ENCODE measurements at places on chromosomes 1 and 21.

- no peak for DNase-seq
Observed at GRCh38 chr1:203346060-203346768, 4.7 kb downstream of the FMOD start.

DNA sequence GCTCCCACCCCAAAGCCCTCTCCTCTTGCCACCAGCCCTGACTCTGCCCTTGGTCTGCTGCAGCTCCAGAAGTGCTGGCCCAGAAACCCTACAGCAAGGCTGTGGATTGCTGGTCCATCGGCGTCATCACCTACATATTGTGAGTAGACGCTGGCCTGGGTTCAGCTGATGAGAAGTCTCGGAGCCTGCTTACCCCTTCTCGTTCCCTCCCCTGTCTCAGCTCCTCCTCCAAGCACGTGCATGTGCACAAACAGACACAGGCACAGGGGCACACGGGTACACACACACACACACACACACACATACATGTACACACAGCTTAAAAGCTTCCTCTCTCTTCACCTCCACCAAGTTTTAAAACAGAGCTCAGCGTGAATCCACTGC, 24.3 kb downstream of the CAMK1G start:
- DNase-seq = no peak

- no peak for DNase-seq
Observed at GRCh38 chr1:23597635-23598388, 38.5 kb upstream of the ID3 start.

DNA sequence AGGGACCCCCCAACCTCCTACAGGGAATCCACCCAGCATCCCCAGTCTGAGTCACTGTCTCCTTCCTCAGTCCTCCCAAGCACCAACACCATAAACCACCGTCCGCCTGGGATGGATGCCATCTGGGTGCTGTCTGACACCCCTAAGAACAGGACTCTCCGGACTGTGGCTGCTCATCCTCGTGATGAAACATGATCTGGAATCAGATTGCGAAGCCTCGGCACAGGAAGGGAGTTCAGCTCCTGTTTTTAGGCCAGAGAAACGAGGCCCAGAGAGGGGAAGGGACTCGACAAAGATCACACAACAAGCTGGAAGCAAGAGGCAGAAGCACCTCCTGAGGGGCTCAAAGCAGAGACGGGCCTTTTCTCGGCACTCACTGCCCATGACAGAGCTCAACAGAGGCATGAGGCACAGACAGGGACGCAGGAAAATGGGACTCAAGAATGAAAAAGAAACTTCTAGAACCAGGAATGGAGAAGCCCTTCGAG, 8.4 kb downstream of the KCNN3 start:
- no peak for DNase-seq

DNA sequence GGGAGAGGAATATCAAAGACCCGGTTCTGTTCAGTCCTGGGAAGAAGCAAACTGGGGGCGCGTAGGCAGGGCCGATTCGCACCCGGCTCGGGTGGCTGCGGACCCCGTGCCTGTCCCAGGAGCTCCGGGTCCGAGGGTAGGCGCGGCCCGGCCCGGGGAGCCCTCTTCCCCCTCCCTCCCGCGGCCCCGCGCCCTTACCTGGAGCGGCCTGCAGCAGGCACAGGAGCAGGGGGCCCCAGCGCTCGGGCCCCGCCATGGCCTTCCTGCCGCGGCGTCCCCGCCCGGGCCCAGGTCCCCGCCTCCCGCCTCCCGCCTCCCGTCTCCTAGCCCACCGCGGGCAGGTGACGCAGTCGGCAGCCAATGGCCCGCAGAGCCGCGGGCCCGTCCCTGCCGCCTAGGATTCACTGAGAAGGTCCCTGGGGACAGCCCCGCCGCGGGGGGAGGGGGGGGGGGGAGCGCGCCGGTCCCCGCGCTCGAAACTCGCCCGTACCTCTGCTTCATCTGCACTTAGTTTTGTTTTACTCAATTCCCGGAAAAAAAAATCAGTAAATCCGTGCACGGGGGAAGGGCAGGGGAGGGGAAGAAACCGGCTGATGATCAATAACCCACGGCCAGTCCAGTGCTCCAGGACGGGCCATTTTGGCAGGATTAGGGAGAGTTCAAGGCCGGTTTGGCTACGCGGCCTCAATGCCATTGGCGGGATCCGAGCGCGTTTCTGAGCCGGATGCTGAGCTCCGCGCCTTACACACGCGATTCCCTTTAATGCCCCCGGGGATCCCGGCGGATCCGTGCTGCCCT, at the start of gene IFNLR1:
IFNLR1 (minus strand) TSS at position 297 of the 798 bp plus-strand sequence; CDS start at position 256, 41 bp downstream.
- DNase-seq = no peak

DNA sequence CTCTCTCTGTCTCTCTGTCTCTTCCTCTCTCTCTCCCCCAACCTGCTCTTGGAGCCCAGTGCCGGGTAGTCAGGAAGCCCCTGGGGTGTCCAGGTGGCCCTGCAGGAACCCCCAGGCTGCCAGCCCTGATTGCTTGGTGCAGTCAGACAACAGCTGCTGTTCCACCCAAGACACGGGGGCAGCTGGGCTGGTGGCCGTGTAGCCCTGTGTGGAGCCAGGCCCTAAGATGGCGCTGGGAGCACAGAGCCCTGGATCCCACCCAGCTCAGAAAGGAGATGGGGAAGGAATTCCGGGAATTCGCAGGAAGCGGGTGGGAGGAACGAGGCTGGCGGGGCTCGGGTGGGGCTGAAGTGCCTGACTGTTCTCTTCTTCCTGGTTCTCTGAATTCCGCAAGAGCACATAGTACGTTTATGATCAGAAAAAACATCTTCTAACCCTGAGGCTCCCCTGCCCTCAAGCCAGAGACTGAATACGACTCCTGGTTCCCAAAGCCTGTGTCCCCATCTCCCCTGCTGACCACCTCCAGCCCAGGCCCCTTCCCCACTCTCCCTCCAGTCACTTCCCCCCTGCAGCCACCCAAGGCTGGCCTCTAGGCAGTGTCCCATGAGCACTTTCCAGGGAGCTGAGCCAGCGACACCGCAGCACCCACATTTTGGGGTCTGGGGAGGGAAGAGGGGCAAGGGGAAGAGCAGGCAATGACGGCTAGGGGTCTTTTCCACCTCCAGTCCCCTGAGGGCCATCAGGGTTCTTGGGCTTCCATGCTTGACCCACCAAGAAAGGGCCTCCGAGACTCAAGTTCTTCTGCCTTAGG, 55.0 kb downstream of the WNT9A start:
- DNase-seq = no peak

DNA sequence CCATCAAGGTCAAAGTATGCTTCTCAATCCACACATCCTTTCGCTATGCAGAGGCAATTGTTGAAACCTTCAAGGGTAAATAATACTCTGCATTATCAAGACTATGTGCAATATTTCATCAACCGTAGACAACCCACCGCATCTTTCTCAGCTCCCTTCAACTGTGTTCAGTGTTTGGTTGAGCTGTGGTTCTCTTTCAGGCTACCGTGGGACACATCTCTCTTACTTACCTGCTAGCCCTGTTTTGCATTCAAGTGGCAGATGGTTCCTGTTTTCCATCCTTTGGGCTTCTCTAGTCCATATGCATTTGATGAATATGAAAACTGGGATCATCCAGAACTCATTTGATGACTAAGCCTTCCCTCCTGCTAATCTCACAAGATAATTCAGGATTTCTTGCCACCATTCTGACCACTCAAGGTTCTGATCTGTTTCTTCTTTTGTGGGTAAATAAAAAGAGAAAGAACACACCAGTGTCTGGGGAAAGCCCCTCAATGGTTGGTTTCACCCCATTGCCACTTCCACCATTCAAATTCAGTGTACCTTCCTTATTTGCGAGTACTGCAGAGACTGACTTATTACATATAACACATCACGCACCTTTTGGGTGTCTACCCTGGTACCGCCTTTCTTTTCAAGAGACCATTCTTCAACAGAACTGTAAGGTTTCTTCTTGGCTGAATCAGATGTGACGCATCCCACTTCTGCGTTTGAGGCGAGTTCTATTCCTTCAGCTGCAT, 61.7 kb downstream of the BACE2 start:
- no peak for DNase-seq

DNA sequence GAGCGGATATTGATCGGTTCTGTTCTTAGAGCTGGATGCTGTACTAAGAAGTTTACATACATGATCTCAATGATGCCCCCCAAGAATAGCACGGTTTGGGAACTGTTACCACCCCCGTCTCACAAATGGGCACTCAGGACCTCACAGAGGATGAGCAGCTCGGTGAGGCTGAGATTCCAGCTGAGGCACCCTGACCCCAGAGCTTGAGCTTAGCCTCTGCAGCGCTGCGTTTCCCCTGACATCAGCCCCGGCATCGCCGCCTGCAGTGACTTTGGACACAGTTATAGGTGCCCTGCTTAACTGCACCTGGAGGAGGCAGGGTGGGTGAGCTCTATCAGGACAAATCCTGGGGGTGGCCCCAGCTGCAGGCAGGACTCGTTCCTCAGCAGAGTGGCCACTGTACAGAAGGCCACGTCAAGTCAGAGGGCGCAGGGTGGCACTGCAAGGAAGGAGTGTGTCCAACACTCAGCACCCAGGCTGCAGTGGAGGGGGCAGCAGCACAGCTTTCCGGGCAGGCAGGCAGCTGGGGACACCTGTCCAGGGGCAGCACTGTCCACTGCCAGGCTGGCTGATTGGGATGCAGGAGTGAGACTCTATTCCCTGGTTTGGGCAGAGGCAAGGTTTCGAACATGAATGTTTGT, 65.8 kb upstream of the ABCG1 start:
- DNase-seq = no peak

DNA sequence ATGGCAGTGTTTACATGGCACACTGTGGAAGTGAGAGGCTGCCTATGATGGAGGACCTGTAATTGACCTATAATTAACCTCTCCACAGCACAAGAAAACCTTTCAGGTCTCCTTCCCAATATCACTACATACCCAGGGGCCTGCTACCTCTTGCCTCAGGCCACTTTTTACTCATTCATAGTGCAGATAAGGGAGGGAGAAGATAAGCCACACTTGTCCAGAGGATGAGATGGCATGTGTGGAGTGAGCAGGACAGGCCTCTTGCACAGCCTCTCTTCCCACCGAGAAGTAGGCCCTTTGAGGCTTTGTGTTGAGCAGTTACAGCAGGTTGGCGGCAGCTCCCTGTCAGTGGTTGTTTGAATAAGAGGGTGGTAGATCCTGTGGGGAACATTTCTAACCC, 31.1 kb upstream of the IKBKE start:
- no peak for DNase-seq

DNA sequence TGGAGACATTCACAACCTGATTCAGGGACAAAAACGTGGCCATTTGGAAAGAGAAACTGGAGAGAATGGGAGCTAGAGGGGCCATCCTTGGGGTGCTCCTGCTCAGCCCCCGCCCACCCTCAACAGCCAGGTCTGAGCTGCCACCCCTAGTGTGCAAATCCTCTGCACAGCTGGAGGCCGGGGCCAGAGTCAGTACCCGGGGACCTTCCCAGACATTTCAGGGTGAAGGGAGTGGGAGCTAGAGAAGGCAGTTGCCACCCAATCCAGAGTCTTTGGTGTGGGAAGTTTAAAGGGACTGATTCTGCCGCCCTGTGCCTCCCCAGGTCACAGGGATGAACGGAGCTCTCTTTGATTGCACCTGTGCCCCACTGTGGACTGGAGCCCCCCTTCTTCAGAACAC, 397.4 kb downstream of the MATN1 start:
- no peak for DNase-seq

DNA sequence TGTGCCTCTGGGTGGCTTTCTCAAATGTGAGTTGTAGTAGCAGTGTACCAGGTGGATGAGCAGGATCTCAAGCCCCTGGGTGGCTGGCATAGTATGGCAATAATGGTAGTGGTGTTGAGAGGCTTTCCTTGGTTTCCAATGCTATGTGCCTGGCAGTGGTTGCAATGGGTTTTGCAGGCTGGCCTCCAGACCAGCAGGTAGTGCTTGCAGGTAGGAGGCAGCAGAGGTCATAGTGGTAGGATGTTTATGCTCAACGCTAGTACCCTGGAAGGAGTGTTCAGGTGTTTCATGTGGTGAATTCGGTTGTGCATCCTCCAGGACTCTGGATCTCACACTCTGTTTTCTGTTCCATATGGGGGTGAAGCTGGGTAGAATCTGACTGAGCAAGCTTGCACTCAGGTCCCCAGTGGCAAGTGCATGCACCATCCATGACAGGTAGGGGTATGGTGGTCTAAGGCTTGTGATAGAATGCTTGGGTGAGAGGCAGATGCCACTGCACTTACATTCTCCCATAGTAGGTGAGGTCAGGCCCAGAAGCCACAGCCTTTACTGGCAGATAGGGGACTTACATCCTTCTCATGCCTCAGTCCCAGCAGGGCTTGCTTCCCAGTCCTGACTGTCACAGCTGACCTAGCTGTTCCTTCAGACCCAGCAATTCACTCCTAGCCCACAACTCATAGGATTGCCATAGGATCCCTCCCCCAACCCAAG, 410.5 kb upstream of the LRRC7 start:
- no peak for DNase-seq

- no peak for DNase-seq
Observed at GRCh38 chr1:244962130-244962529, 97.8 kb upstream of the HNRNPU start.

GRCh38 chr1:49199564-49199963, 422.9 kb upstream of the BEND5 start:
- DNase-seq = no peak

DNA sequence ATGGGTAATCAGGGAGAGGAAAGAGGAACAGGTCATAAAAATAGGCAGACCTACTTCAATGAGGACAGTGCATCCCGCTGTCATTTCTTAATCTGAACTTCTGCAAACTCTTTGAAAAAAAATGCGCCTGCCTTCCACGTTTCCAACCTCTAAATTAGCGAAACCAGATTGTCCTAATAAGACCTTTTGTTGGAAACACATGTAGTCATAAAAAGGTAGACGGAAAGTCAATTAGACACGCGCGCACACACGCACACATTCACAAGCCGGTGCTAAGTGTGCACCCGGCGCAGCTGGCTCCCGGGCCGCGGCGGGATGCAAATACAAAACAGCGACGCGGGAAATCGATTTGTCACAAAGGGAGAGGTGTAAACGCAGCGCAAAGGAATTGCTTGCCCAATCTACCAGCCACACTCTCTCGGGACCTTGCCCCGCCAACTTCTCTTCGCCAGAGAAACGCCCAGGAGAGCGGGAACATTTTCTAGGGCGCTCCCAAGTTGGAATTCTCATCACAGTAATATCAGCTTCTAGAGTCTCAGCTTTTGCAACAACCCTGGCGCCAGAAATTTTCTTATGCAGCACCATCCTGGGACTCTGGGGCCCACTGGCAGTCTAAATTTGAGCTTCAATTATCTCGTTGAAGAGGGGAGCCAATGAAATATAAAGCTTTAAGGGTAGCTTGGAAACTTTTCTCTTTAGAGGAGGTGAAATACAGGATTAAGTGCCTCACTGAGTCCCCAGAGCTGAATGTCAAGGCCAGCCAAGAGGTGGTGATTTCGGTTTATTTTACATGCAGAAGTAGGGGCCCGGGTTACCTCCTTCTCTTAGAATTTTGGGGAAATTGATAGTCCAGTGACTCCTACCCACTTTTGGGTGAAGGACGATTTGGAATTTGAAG, 4.5 kb downstream of the PRRX1 start:
- DNase-seq = no peak

GRCh38 chr21:43942201-43942600, 69.9 kb upstream of the TRAPPC10 start:
- no peak for DNase-seq

All from GM12864 (cell line).